ENCODE measurements at places on chromosomes 2 and 18.

- no peak for DNase-seq
Measured at GRCh38 chr2:72803151-72803550, 22.7 kb downstream of the EXOC6B start.

GRCh38 chr18:56836173-56836572 lies 185.0 kb downstream of the WDR7 start:
- DNase-seq: no peak

- DNase-seq: no peak
Measured at GRCh38 chr2:236344446-236344845, 80.2 kb upstream of the ASB18 start.

GRCh38 chr2:103823847-103824246 lies 1030.1 kb upstream of the POU3F3 start:
- DNase-seq: no peak

Data from substantia nigra (tissue), 51 donors.